ENCODE measurements at places on chromosomes 1 and 21.

GRCh38 chr1:80523861-80524260 is 1276.9 kb upstream of the ADGRL2 start:
- DNase-seq, result no peak

GRCh38 chr1:215776336-215776735 is 209.2 kb downstream of the KCTD3 start:
- DNase-seq, result no peak

DNA sequence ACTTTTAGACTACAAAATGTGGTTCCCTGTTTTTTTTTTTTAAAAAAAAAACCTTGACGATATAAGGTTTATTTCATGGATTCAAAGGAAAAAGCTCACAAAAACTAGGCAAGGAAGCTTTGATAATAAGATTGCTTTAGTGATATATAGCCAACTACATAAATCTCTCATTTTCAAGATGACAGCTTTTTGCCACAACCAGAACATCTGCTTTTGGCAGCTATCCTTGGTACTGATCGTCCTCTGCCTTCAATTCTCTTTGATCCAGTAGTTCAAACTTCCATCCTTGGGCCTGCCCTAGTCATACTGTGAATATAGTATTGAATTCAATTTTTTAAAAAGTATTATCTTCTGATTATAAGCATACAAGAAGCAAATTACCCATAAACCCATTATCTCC is 72.9 kb upstream of the CD53 start:
- DNase-seq, result no peak

DNA sequence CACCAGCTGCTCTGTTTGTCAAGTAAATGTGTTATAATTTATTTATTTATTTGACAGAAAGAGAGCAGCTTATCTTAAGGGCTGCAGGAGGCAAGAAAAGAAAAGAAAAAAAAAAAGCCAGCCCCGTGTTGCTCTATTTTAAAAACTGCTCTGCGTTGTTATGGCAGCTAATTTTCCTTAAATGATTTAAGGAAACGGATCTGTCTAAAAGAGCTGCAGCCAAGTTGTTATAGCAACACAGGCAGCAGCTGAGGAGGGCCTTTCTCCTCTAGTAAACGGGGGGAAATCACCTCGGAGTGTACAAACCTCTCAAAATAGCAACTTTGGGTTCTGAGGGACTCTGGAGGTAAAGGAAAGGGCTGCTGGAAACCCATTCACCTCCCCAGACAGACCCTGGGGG is 149.2 kb downstream of the BEND5 start:
- DNase-seq, result no peak

DNA sequence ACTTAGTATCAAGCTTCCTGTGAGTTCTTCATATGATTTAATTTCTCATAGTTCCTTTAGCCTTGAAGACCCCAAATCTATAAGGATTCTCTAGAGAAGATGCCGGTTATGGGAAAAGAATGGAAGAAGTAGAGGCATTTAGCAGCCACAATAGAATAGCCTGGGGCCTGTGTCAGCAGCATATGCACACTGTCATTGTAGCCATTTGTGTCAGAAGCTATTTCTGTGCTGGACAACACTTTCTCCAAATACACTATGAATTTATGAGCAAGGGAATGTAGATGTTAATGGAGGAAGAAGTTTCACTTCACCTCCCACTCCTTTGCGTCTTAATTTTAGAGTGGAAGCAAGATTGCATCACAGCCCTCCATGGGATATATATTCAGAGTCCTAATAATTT is 17.4 kb downstream of the JAM2 start:
- no peak for DNase-seq

GRCh38 chr1:72937905-72938304 is 655.6 kb upstream of the NEGR1 start:
- DNase-seq, result no peak

DNA sequence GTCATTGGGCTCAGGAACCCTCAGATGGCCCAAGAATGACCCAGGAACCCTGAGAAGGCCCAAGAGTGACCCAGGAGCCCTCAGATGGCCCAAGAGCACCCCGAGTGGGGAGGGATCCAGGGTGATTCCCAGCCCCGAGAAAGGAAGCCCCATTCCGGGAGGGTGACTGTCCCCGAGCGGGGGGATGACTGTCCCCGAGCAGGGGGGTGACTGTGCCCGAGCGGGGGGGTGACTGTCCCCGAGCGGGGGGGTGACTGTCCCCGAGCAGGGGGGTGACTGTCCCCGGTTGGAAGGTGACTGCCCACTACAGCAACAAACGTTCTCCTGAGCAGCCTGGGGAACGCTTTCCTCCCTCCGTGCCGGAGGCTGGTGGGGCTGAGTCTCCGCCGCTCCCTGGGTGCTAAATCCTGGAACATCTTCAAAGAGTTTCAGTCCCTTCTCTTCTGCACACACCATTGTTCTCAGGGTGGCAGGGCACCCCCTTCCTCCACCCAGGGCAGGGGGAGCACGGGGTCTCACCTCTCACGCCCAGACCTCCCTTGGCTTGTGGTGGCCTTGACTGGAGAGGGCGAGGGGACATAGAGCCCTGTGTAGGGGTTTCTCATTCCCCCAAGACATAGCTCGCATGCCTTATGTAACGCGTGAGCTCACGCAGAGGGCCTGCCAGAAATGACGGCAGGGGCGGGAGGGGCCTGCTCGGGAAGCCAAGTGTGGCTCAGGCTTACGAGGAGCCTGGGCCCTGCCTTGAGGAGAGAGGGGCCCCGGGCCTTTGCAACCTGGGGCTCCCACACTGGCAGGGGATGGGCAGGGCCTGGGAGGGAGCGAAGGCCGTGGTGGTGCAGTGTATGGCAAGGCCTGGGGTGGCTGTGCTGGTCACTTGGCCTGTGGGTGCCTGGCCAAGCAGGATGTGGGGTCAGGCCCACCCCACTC is 14.3 kb upstream of the SKI start:
- no peak for DNase-seq

GRCh38 chr1:159877695-159878444 is 15.4 kb upstream of the VSIG8 start:
- no peak for DNase-seq

DNA sequence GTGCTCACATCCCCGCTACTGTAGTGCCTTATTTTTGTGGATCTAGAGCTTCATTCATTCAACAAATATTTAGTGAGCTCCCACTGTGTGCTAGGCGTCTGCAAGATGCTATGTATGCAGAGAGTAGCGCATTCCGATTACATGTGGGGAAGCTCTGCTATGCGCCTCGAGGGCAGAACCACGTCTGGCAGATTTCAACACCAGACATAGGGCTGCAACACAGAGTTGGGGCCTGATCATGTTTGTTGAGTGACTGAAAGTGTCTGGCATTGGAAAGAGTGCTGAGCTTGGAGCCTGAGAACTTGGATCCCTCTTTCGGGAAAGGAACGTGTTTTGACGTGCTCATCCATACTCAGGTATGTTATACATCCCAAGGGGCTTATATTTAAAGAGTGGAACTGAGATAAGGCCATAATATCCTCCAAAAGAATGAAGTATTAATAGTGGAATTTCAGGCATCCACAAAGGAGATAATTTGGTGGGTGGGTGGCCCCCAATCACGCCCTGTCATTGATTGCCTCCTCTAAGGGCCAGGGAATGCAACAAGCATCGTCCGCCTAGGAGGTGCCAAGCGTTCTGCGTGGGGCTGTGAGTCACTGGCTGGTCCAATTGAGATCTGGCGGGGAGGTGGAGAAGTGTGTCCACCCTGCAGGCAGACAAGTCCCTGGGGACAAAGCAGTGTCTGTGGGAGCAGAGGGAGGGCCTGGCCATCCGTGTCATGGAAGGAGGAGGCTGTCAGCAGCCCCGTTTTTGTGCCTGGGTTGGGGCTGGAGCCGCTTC is 62.8 kb upstream of the ZBTB40 start:
- DNase-seq, result no peak

DNA sequence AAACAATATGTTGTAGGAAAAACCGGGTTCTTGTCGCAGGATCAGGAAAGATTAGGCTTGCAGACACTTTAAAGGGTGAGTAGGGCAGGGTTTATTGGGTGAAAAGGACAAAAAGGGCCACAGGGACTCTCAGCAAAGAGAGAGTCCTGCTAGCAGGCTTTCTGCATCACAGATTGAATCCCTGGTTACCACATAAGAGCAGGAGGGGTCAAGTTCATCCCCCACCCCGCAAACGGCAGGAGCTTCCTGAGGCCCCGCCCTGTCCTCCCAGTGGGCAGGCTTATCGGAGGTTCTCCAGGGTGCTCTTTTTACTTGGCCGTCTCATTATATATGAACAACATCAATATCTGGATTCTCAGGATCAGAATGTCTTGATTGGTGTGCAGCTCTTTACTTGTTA is 47.7 kb downstream of the SYCP1 start:
- DNase-seq, result no peak

- DNase-seq, result no peak
Measured at GRCh38 chr1:98888869-98889268, 115.8 kb downstream of the PLPPR5 start.
